ENCODE measurements at places on chromosomes 5 and 9. TPM values are rescaled to one million over a fixed set of nuclear protein-coding genes. Genes with fewer than 3 reads are reported as not detected.

- no peak for DNase-seq
Measured at GRCh38 chr5:10671041-10672008, 89.7 kb downstream of the DAP start.

The GABRP gene
- 0.49 TPM for total RNA-seq

The PCDHB5 gene
- 2.3 TPM for total RNA-seq

GRCh38 chr9:116857321-116857720 lies 170.2 kb downstream of the TRIM32 start:
- no peak for DNase-seq

GRCh38 chr5:110045158-110045557 lies 355.4 kb downstream of the MAN2A1 start:
- DNase-seq, result no peak

GRCh38 chr9:127886401-127886972 lies 9.0 kb upstream of the AK1 start:
- DNase-seq, result no peak

The AMBP gene
- not detected for total RNA-seq

DNA sequence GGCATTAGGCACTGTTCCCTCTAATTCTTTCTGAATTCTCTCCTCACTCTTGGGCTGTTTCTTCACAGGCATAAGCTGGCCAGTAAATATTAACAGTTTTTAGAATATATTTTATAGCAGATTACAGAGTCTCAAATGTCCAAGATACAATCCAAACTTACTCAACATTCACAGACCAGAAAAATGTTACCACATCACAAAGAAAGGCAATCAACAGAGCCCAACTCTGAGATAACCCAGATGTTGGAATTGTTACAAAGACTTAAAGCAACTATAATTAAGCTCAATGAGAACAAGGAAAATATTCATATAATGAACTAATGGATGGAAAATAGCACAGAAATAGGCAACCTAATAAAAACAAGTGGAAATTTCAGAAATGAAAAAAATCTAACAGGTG lies 401.1 kb upstream of the RGMB start:
- DNase-seq, result no peak

DNA sequence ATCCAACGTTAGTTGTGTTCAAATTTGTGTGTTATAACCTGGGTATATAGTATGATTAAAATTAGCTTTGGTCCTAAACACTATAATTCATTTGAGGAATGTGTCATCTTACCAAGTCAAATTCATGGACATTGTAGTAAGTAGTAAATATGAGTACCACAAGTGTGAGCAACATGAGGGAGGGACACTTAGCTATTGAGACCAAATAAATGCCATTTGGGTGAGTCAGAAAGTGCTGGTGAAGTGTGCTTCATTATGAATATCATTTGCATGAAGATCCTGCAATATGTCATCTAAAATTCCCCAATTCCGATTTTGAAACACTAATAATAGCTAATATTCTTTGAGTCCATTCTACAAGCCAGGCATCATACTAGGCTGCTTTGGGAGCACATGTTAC lies 336.7 kb upstream of the KIF2A start:
- no peak for DNase-seq

The PCDHB6 gene
- 0.14 TPM for total RNA-seq

The SKIC3 gene
- total RNA-seq, result 62.0 TPM

DNA sequence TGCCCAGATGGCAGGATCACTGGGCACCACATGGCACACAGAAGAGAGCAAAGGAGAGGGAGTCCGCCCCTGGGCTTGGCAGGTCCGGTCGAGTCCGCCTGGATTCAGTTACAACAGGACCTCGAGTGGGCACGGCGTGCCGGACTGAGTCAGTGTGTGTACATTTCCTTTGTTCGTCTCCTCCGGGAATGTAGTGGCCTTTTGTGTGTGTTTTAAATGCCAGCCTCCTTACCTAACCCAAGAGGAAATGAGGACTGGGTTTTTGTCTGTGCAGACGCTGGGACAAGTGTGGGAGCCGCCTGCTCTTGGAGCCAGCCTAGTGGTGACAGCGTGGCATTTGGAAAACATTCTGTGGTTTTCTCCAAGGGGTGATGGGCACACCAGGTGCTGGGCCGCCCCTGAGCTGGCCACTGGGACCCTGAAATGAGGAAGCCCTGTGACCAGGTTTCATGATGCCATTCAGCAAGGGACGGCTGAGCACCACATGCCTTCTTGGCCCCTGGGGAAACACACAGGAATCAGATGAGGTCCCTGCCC lies 9.6 kb downstream of the NEK6 start:
- no peak for DNase-seq

The ELAVL2 gene
- total RNA-seq, result 0.08 TPM

DNA sequence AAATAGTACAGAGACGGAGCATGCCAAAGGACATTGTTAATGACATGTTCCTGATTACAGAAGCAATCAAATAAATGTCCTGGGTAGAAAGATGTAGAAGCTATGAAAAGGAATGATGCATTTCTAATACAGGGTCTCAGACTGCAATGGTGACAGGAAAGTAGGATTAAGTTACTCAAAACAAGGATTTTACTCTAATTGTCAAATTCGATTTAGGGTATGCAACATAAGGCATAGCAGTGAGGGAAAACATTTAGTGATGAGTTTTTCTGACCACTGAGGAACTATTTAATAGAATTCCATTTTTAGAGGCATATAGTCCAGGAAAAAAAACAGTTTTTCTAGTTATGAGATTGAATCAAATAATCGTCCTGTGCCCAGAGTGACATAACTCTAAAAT lies 715.1 kb upstream of the ACO1 start:
- DNase-seq, result no peak

DNA sequence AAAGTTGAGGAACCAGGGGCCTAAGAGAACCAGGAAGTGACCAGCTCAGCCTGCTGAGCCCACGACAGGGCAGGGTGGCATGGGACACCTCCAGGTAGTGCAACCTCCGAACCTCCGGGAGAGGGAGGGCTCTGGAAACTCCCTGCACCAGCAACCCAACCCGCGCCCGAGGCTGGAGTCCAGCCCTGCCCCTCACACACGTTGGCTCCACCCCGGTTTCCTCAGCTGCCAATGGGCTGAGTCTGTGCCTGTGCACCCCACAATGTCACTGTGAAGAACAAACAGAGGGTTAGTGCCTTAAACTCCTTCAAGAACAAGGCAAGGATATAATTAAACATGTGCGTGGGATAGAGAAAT lies 17.0 kb upstream of the UNC5A start:
- DNase-seq, result no peak

- no peak for DNase-seq
Measured at GRCh38 chr5:132263548-132264261, 6.2 kb downstream of the PDLIM4 start.

The RNF183 gene
- total RNA-seq, result not detected

DNA sequence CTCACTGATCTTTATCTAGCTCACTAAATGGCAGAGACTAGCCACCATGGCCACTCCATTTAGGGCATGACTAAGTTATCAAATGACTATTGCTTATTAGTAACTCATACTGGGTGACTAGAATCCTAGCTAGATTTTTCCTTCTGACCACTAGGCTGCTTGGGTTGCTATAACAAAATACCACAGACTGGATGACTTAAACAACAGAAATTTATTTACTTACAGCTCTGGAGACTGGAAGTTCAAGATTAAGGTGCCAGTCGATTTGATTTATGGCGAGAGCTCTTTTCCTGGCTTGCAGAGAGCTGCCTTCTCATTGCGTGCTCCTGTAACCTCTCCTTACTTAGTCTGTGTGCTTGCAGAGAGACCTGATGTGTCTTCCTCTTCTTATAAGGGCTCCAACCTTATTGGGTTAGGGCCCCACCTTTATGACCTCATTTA lies 55.0 kb upstream of the APC start:
- no peak for DNase-seq

The C7 gene
- 175 TPM for total RNA-seq

DNA sequence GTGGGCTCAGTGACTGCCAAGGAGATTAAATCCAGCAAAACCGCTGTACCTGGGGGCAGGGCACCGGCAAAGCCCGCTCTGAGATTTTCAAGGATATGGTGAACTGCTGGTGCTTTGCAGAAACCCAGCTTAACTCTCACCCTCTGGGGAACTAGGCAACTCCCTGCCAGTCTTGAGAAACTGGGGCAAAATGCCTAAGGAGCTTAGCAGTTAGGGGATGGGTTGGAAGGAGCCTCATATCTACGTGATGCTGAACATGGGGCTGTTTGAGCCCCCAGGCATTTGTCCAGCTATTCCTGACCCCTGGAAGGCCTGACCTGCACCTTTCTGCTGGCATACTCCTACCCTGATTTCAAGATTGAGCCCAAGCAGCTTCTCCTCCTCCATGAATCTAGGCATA lies 108.6 kb upstream of the TBC1D2 start:
- no peak for DNase-seq

DNA sequence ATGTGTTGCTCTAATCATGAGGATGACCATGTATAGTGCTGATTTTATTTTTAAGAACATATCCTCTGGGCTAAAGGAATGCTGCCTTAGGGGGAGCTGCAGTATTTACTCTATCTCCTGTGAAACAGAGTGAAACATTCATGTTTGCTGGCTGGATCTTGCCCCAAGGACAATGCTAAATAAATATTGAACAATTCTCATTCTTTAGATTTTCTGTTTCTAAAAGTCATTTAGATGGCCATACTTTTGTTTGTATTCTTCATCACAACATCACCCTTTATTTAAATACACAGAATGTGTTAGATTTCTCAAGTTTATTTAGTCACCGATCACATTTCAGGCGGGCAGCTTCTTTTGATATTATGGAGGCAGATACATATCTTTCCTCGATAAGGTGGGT lies 103.3 kb downstream of the ARHGEF28 start:
- DNase-seq, result no peak

The TMEM232 gene
- 3.6 TPM for total RNA-seq

DNA sequence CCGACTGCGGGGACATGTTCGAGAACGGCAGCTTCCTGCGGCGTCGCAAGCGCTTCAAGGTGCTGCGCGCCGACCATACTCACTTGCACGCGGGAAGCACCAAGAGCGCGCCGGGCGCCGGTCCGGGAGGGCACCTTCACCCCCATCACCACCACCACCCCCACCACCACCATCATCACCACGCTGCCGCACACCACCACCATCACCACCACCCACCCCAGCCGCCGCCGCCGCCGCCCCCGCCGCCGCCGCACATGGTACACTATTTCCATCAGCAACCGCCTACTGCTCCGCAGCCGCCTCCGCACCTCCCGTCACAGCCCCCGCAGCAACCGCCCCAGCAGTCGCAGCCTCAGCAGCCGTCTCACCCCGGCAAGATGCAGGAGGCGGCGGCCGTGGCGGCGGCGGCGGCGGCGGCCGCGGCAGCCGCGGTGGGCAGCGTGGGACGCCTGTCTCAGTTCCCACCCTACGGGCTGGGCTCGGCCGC lies 514 bp downstream of the FOXB2 start:
- no peak for DNase-seq

DNA sequence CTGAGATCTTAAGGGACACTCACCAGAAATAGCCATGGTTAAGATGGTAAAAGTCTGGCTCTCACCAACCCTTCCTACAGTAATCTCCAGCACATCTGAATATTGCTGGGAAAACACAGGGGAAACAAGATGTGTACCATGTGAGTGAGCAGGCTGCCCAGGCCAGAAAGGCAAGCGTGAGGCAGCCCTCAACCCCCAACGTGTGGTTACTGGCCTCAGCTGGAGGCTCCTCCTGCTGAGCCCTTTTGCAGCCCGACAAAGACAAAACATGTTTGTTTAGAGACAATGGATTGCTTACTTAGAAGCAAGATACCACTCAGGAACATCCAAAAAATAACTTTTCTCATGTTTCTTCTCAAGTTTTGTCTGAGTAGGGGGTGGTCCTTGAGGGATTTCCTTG lies 16.6 kb downstream of the ZFP62 start:
- no peak for DNase-seq

The MEGF10 gene
- total RNA-seq, result 0.47 TPM

The RNF145 gene
- total RNA-seq, result 18.0 TPM

DNA sequence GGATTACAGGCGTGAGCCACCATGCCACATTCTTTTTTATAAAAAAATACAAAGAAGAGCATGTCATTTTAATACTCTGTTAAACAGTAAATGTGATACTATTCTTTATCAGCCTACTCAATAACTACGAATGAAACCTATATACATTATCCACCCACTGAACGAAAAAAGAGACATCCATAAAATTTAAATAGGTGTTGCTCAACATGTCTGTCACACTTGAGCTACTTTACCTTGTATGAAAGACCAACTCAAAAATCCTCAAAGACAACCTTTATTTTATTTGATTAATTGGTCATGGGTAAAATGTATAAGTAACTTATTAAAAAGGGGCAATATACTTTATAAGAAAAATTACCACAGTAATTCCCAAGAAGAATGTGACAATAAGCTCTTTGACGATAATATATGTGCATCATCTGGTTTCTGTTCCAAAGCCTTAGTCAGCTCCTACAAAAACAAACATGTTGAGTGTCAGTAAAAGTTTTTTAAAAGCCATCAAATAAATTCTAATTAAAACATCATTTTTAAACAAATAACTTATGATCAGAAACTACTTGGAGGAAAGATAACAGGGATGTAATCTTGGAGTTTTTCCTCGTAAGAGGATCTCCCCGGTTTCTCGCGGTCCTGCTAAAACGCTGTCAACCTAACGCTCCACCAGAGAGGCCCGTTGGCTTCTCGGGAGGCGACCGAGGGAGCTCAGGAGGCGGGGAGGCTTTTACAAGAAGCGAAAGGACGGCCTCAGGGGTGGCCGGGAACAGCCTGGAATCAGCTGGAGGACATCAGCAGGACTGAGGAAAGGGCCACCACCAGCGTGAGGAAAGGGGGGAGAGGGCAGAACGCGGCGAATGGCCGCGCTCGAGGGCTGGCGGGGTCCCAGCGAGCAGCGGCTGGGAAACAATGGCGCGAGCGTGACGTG lies 13.5 kb upstream of the ANKRD18B start:
- DNase-seq, result peak; percentile 72

The FYB1 gene
- 4.9 TPM for total RNA-seq

DNA sequence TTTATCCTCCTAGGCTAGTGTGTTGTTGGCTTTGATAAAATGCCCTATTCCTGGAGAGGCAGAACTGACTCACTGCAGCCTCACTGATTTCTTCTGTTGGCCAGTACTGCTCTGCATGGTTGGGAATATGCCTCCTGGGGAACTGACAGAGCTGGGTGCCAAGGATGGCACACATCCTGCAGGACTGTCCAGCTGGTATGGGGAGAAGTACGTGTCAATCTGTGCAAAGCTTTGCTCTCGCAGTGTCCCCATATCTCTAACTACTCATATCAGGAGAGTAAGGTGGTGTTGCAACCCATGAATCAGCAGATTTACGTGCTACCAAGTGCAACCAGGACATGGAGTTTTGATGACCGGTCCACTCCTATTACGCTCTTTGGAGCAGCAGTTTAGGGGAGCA lies 74.7 kb downstream of the TEK start:
- DNase-seq, result no peak

The PTGS1 gene
- total RNA-seq, result 6.7 TPM

DNA sequence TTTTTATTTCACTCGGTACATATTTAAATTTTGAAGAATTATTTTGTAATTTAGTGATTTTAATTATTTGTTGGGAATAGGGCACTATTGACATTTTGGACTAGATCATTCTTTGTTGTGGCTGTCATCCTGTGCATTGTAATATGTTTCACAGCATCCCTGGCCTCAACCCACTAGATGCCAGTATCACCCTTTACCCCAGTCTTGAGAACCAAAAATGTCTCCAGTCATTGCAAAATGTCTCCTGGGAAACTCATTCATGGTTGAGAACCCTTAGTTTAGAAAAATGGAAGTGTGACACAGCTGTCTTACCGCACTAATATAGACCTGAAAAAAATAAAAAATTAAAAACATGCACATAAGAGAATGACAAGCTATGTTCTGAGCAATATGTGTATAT lies 88.4 kb upstream of the CCDC152 start:
- DNase-seq, result no peak

- no peak for DNase-seq
Measured at GRCh38 chr5:96781031-96781971, 26.4 kb downstream of the ERAP1 start.

All from left ventricle myocardium inferior (tissue), 1 donor.